ENCODE measurements at places on chromosomes 2 and 18.

GRCh38 chr2:21072477-21073242 is 28.8 kb upstream of the APOB start:
- no peak for DNase-seq

- no peak for DNase-seq
These were observed 317.2 kb upstream of the FIGN start for GRCh38 chr2:164053021-164053420.

- no peak for DNase-seq
These were observed 49.6 kb downstream of the LINC00305 start for GRCh38 chr18:64099244-64099643.

- no peak for DNase-seq
These were observed 104.9 kb downstream of the TRABD2A start for GRCh38 chr2:84776011-84776410.

- DNase-seq: no peak
These were observed 65.1 kb downstream of the CRIM1 start for GRCh38 chr2:36420569-36421181.

GRCh38 chr2:20465716-20466394 is 19.0 kb downstream of the RHOB start:
- no peak for DNase-seq

GRCh38 chr2:98492441-98492840 is 47.8 kb downstream of the INPP4A start:
- no peak for DNase-seq

- DNase-seq: no peak
These were observed 10.4 kb downstream of the CIB4 start for GRCh38 chr2:26630669-26631360.

GRCh38 chr2:235139956-235140800 is 188.4 kb downstream of the SH3BP4 start:
- no peak for DNase-seq

DNA sequence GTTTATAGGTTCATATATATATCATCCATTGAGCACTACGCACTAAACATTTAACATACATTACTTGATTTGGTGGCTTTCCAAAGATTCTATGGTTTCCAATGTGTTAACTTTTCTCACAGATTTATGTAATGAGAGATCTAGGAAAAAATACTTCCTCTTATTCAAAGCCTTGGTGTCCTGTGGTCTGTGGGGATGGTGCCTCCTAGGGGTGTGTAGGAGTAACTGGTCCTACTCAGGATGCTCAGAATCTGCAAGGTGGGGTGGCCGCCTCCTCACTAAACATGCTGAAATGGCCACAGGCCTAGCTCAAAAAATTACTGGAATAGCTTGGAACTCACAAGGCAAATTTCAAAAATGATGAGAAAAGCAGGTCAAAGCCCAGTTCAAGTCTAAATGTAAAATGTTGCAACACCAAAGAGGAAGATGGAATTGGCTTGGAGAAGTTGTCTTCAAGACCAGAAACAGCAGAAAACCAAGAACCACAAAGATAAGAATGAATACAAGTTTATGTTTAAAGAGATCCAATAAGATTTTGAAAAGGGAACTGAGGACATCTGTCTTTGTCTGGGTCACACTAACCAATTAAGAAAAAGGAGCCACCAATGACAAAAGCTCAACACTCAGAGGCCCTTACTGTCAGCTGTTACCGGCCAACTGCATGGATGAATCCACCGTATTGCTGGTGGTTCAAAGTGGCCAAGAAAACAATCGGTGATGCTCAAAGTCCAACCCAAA is 11.5 kb downstream of the GPR55 start:
- DNase-seq: peak; percentile 41

DNA sequence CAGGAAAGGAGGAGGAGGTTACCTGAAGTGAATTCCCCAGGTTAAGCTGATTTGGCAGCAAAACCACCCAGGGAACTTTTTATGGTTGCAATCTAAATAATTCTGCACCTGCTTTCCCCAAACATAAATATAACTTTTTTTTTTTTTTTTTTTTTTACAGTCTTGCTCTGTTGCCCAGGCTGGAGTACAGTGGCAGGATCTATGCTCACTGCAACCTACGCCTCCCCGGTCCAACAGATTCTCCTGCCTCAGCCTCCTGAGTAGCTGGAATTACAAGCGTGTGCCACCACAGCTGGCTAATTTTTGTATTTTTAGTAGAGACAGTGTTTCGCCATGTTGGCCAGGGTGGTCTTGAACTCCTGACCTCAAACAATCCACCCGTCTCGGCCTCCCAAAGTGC is 16.1 kb upstream of the PPP1CB start:
- DNase-seq: no peak

DNA sequence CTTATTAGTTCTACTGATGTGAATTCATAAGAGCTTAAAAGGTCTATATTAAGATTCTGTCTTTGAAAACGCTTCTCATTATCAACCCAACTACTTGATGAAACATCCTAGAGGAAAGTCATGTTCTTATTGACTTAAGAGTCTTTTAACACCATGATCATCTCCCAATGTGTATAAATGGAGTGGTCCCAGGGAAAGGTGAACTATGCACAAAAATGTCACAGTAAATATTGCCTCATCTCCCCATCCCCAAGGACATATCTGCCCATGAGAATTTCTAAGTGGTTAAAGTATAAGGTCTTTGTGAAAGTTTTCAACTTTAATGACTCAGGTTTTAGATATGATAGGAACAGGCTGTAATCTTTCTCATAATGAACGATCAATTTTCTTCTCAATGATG is 240.1 kb downstream of the IRS1 start:
- no peak for DNase-seq

DNA sequence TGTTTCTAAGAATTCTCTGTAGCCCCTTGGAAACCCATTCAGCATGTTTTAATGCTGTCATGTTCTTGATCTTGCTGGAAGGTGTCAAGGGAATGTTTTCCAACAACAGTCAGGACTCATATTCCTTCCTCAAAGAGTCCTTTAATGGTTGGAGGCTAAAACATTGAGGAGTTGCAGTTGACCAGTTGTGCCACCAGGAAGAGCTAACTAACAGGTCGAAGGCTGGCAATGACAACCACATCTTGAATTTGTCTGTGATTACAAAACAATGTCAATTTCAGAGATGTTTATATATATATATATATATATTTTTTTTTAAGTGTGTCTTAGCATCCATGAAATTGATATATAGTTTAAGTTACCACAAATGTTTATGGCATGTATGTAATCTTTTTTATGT is 151.5 kb downstream of the INO80D start:
- DNase-seq: no peak
